Uterus (tissue), 4 donors: ENCODE measurements at places on chromosomes 6 and 20.

GRCh38 chr6:158993639-158994038, 6.4 kb downstream of the RSPH3 start:
- no peaks in the 10 kb centered on the region for H3K4me1 ChIP-seq
- DNase-seq: no peak
- no peaks in the 10 kb centered on the region for H3K36me3 ChIP-seq
- no peak overlapping the region for H3K4me3 ChIP-seq

GRCh38 chr20:8774412-8774811, 294.5 kb upstream of the PLCB4 start:
- H3K4me1 ChIP-seq: no peaks in the 10 kb centered on the region
- no peaks in the 10 kb centered on the region for H3K27me3 ChIP-seq
- no peak overlapping the region for H3K4me3 ChIP-seq
- peak overlapping the region; percentile 46 for H3K27ac ChIP-seq
- DNase-seq: peak; percentile 37

DNA sequence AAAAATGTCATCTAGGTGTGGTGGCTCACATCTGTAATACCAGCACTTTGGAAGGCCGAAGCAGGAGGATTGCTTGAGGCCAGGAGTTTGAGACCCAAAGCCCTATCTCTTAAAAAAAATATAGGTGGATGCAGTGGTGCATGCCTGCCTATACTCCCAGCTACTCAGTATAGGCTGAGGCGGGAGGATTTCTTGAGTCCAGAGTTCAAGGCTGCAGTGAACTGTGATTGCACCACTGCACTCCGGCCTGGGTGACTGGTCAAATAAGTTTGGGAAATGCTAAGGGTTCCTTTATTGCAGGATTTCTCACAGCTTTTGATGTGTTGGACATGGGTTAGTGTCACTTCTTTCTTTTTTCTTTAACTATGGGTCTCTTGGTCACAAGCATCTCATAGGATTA, 261.3 kb downstream of the PLCB1 start:
- no peak overlapping the region for H3K4me3 ChIP-seq
- no peak overlapping the region for H3K27ac ChIP-seq
- H3K36me3 ChIP-seq: no peaks in the 10 kb centered on the region
- no peaks in the 10 kb centered on the region for H3K27me3 ChIP-seq
- no peak for DNase-seq

DNA sequence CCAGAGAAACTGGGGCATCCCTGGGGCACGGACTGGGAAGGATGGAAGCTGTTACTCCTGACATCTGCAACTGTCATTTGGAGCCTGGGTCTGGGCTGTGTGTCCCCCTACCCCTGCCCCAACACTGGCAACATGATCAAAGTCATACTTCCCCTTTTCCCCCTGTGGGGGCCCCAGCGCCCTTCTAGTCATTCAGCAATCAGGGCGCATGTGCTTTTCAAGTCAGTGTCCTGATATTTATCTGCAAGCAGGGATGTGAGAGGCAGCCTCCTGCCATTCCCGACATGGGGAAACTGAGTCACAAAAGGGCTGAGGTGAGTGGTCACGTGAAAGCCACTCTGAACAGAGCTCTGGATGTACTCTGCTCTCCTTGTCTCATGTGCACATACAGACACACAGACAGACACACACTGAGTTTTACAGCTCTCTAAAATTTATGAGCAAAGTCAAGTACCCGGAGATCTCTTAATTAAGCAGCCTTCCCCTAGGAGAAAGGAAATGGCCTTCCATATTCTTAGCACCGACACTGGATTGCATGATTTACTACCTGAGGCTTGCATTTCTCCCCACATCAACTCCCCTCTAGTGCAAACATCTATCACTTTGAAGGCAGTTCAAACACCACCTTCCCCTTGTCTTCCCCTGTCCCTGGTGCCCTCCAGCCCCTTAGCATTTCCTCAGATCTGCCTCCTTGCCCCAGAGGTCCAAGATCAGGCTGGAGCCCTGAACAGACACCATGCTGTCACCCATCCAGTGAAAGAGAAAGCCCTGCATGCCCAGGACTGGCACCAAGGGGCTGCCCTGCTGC, 170.7 kb downstream of the CDC5L start:
- H3K4me3 ChIP-seq: no peak overlapping the region
- no peak overlapping the region for H3K27ac ChIP-seq
- no peak for DNase-seq
- H3K36me3 ChIP-seq: no peaks in the 10 kb centered on the region

DNA sequence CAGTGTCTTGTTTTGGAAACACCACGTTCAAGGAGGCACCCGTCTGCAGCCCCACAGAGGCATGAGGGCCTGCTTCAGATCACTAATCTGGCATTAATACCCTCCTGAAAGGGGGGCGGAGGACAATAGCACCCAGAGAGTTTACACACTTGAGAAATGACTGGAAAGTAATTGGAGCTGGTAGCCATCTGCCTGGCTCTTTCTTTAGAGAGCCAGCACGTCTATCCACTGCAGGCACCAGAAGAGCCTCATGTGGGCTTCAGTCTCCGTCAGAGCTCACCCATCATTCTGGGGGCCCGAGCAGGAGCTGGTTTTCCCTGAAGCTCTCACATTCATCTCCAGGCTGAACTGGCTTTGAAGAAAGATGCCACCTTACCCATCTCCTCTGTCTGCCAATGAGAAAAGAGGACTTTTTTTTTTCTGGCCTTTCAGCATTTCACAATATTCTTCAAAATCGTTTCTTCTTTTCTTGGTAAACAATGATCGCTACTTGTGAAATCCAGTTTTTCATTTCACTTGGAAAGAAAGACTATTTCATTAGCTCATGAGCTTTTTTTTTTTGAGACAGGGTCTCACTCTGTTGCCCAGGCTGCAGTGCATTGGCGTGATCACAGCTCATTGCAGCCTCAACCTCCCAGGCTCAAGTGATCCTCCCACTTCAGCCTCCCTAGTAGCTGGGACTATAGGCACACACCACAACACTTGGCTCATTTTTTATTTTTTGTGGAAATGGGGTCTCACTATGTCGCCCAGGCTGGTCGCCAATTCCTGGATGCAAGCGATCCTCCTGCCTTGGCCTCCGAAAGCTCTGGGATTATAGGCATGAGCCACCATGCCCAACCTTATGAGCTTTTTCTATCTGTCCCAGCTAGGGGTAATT, 124.7 kb upstream of the ZNF217 start:
- H3K27ac ChIP-seq: no peak overlapping the region
- no peaks in the 10 kb centered on the region for H3K27me3 ChIP-seq
- H3K36me3 ChIP-seq: no peaks in the 10 kb centered on the region

- H3K27me3 ChIP-seq: no peaks in the 10 kb centered on the region
- no peaks in the 10 kb centered on the region for H3K36me3 ChIP-seq
- H3K4me1 ChIP-seq: no peaks in the 10 kb centered on the region
- H3K27ac ChIP-seq: no peak overlapping the region
- no peak for DNase-seq
- H3K4me3 ChIP-seq: no peak overlapping the region
These were observed 63.8 kb downstream of the NPEPL1 start for GRCh38 chr20:58756450-58756775.

- no peak overlapping the region for H3K4me3 ChIP-seq
- no peaks in the 10 kb centered on the region for H3K36me3 ChIP-seq
- H3K4me1 ChIP-seq: no peaks in the 10 kb centered on the region
These were observed 15.2 kb downstream of the MTO1 start for GRCh38 chr6:73476723-73477122.
